ENCODE measurements at places on chromosomes 16 and 17. TPM values are rescaled to one million over a fixed set of nuclear protein-coding genes. Genes with fewer than 3 reads are reported as not detected.
A peak's percentile ranks its signal among the peaks of the same experiment; 100 is the strongest.

DNA sequence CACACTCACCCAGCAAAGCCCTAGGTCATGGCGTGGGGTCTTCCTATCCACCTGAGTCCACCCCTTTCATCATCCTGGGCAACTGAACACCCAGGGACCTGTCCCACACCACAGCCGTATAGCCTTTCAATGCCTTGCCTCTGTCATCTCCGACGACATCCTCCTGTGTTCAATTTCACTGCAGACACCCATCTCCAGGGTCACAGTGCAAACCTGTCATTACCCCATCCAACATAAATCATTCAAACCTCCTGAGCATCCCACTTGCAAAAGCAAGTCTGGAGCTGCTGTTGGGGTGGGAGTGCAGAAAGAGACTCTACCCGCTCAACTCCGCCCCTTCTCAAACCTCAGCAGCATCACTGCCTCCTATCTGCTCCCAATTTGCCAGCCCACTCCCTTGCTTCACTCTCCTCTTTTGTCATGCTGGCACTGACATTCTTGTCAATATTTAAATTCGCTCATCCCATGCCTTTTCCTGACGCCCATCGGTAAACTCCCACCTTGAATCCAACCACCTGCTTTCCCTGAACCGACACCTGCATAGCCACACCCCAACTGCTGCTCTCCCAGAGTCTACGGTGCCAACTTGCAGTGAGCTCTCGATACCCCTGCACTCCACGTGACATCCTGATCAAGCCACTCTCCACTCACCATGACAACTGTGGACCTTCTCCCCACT lies 37.0 kb downstream of the MARF1 start:
- no peak for DNase-seq

The GTF3C1 gene
- 70.9 TPM for total RNA-seq

The DOK4 gene
- total RNA-seq, result 123 TPM

The ZNF629 gene
- total RNA-seq, result 18.9 TPM

The PPP1R1B gene
- total RNA-seq, result 2.4 TPM

DNA sequence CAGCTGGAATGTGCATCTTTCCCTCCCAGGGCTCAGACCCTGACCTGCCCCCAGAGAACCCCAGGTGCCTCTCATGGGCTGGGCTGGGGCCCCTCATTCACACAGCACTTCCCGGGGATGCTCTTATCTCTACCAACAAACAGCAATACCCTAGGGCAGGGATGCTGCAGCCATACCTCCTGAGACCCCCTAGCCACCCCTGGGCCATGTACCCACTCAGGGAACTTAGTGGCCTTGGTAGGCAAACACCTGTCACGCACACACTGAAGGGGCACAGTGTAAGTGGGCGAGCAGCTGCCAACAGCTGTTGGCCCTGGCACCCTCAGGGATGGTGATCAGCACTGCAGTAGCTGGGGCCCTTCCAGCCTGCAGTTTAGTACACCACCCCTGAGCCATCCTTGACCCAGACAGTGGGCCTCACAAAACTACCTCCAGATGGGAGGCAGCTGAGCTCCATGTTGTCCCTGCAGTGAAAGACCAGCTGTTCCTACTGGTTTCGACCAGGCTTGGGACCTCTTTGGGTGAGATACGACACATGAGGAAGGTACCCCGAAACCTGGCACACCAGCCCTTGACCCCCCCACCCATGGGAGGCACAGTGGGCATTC lies 1723.6 kb downstream of the TP53TG3F start:
- DNase-seq, result no peak

GRCh38 chr17:77382356-77382911 lies 241.7 kb downstream of the SEC14L1 start:
- no peak for DNase-seq

- peak; percentile 74 for DNase-seq
These were observed 7.1 kb upstream of the AKTIP start for GRCh38 chr16:53509906-53510703.

The GDPD1 gene
- total RNA-seq, result 6.8 TPM

The RPGRIP1L gene
- 6.9 TPM for total RNA-seq

DNA sequence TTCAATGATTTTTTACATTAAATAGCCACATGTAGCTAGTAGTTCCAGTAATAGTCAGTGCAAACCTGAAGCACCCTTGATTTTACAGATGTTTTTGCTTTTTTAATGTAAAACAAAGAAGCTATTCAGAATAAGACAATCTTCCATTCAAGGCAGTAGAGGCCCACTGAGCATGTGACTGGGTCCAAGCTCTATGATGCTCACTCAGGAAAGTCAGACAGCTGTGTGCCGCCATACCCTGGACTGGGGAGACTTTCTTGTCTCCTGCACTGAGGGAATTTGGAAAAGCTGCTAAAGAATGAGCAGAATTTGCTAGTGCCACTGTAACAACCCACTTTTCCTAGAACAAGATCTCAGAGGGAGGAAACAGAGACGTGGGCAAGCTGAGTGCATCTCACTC lies 11.5 kb downstream of the CENPN start:
- no peak for DNase-seq

The MMP28 gene
- 32.8 TPM for total RNA-seq

- no peak for DNase-seq
These were observed 62.2 kb upstream of the CHMP6 start for GRCh38 chr17:80929449-80929848.

- DNase-seq, result peak; percentile 85
These were observed 15.1 kb downstream of the BAIAP2 start for GRCh38 chr17:81049973-81050551.

DNA sequence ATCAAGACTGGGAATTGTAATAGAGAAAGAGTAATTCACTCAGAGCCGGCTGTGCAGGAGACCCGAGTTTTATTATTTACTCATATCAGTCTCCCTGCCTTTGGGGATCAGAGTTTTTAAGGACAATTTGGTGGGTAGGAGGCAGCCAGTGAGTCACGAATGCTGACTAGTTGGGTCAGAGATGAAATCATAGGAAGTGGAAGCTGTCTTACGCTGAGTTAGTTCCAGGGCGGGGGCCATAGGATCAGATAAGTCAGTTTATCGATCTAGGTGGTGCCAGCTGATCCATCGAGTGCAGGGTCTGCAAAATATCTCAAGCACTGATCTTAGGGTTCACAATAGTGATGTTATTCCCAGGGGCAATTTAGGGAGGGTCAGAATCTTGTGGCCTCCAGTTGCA lies 20.2 kb upstream of the GUCY2D start:
- DNase-seq, result no peak

GRCh38 chr16:20944861-20945574 lies 44.4 kb downstream of the LYRM1 start:
- no peak for DNase-seq

GRCh38 chr16:68478526-68479250 lies 30.4 kb upstream of the SMPD3 start:
- DNase-seq, result no peak

GRCh38 chr17:66689221-66689620 lies 145.7 kb upstream of the CACNG5 start:
- no peak for DNase-seq

The DBNDD1 gene
- 21.2 TPM for total RNA-seq

The LGALS9 gene
- total RNA-seq, result 103 TPM

The SLFN5 gene
- total RNA-seq, result 18.3 TPM
